ENCODE measurements at places on chromosomes 11 and 22.

GRCh38 chr22:36816339-36816635, 548 bp downstream of the PVALB start:
- DNase-seq, result no peak

DNA sequence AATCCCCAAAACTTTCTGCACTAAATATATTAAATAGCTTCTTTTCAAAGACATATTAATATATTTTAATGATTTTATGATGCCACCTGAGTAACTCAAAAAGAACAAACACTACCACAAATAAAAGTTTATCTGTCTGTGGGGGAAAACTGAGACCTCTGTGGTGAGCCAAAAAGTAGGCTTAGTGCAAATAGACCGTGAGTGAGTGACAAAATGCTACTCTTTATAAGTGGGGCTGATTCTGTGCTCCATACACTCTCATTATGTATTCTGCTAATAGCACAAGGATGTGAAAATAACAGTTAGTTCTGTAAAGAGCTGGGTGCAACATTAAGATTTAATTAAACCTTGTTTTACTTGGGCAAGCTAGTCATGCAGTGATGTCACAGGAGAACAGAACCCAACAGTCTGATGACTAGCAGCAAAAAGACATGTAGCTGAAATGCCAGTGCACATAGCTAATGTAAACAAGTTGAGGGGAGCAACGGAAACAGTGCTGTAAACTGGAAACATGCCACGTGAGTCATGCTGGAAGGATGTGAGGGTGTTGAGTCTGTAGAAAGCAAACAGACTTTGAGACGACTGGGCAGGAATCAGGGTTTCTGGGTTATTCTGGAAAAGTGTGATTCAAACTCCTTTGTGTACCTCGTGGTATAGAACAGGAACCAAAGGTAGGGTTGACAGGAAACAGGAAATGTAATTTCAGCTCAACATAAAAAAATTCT, 1130.4 kb downstream of the LRRC4C start:
- DNase-seq, result no peak

GRCh38 chr11:130608287-130608686, 159.8 kb downstream of the ADAMTS15 start:
- no peak for DNase-seq

DNA sequence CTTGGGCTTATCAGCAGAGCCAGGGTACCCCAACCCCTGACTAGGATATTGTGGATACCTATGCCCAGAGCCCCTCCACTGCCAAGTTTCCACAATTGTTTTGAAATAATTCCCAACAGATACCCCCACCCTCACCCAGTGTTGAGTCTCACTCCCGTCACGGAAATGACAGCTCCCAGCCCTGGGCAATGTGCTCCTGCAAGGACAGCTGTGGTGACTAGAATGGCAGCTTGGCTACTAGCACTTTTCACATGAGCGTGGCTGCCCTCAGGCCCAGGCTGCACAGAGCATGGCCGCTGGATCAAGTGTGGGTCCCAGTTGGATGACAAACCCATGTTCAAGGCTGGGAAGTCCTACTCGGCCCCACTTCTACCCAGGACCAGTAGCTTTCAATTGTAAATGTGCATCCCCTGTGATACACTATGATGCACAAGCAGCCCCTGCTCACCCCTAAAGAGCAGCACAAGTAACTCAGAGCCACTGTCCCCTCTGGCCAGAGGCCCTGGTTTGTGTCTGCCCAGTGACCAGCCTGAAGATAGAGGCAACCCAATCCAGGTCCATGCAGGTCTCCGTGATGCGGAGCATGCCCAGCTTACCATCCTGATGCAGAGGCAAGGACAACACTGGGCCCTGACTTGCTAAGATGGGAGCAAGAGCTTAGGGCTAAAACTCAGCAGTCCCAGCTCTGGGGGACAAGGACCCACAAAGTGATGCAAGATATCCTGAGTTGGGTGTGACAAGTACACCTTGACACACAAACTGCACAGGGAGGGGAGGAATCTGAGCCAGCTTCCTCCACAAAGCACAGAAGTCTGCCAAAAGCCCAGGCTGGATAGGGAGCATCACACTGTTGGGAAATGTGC, 13.2 kb downstream of the KCNQ1OT1 start:
- DNase-seq, result no peak

GRCh38 chr11:133948711-133949110, 8.1 kb downstream of the IGSF9B start:
- DNase-seq, result no peak

- DNase-seq, result no peak
Observed at GRCh38 chr22:20940186-20940651, 23.0 kb downstream of the CRKL start.

DNA sequence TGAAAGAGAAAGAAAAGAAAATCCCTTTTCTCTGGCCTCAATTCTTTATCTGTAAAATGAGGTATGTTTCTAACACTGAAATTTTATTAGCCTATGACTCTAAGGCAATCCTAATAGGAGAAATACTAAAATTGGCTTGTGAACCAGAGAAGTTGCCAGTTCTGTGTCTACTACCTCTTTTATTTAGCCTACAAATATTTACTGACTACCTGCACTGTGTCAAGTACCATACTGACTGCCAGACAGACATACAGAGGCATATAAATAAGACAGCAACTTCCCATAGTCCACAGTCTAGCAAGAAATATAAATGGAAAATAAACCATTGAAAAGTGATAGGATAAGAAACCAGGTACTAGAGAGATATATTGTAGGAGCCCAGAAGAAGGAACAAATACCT, 2.4 kb upstream of the SOX6 start:
- DNase-seq, result no peak

GRCh38 chr11:30983143-30983542, 386.4 kb downstream of the DCDC1 start:
- no peak for DNase-seq

DNA sequence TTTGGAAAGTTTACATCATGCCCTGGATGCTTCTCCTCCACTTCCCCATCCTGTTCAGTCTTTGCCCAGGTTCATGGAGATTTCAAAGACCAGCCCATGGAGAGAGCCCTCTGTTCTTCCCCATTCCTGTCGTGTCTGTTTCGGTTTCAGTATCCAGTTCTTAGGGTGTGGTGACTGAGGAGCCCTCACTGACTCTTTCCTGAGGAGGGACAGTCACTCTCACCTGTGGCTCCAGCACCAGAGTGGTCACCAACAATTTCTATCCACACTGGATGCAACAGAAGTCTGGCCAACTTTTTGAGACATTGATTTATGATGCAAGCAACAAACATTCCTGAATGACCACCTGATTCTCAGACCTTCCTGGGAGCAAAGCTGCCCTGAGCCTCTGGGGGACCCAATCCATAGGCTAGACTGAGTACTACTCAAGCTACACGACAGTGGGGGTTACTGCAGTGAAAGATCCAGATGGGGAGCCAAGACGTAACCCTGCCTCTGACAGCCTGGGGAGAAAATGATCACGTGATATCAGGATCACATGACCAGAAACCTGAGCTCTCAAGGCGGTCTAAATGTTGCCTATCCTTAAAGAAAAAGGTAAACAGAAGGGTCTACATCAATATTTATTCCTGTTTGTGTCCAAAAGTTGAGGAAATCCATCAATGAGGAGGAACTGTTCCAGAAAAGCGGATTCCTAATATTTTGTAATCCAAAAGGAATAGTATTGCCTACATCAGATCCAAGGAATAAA, 76.2 kb upstream of the VPREB1 start:
- DNase-seq, result no peak

DNA sequence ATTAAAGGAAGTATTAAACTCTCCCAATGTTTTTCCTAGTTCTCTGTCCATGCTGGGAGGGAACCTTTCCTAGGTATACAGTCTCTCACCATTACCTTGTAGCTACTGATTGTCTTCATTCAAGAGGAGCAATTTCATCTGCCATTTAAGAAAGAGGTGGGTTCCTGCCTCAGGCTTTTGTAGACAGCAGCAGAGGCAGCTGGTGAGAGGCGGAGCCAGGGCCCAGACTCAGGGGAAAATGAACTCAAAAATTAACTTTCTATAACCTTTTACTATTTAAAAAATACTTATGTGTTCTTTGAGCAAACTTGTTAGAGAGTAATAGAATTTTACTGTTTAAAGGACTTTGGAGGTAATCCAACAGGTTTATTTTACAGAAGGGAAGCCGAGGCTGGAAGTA, 133.0 kb downstream of the SNX19 start:
- no peak for DNase-seq

DNA sequence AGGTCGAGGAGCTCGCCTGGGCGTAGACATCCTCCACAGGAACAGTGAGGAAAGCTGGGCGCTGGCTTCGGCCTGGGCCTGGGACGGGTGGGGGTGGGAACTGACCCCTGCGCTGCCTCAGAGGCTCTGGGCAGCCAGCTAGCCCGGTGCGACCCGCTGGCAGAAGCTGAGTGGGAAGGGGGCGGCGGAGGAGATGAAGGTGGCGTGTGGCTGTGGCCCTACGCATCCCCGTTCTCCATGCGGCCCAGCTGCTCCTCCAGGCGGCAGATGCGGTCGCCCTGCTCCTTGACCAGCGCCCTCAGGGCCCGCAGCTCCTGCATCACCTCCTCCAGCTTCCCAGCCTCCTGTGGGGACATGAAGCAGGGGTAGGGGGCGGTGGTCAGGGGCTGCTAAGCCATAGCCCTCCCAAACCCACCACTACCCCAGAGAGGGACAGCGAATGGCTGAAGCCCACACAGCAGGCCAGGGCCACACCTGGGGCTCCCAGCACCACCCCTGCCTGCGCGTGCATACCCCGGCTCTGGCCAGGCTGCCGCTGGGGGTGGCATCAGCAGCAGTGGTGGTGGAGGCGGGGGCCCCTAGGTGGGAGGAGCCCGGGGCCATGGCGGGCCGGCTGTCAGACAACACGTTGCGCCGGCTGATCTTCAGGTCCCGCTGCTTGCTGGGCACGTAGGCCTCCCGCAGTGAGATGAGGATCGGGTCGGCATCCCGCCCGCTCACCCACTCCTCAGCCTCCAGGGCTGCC, 848 bp upstream of the PTPRCAP start:
- DNase-seq, result peak; percentile 66

DNA sequence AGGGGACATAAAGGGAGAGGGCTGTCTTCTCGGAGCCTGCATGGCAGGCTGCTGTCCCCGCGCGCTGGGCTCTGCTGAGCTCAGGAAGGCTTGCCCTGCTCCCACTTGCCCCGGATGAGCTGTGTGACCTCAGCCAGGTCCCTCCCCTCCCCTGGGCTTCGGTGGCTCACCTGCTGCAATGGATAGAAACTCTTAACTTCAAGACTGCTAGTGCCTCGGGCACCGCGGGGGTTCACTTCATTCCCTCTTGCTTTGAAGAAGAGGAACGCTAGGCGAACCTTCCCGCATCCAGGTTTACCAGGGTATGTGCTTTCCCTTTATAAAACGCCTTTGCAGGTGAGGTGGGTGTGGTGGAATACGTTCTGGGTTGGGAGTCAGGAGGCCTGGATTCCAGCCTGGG, 115.0 kb downstream of the PHF21B start:
- DNase-seq, result no peak

GRCh38 chr11:31301549-31302510, 67.7 kb downstream of the DCDC1 start:
- no peak for DNase-seq

DNA sequence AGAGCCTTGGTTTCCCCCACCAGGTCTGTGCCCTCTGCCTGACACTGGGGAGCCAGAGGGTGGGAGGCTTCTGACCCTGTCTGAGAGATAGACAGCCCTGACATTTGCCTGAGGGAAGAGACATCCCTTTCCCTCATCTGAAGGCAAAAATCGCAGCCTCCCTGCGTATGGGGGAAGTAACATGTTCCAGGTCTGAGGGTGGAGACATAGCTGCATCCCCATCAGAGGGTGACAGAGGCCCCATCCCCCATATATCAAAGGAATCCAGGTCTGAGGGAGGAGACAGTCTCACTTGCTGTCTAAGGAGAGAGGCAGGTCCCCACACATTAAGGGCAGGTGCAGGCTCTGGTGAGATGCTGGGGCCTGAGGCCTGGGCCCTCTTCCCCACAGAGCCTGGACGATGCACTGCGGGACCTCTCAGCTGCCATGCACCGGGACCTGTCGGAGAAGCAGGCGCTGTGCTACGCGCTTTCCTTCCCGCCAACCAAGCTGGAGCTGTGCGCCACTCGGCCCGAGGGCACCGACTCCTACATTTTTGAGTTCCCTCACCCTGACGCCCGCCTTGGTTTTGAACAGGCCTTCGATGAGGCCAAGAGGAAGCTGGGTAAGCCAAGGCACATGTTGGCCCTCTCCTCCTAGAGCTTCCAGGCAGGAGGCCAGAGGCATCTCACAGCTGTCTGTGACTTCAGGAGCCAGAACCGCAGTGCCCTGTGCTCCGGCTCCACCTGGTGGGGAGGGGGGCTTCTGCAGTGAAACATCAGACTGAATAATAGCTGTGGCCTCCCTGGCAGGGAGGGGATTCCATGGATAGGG, 16.1 kb upstream of the RELT start:
- peak; percentile 22 for DNase-seq

GRCh38 chr22:19874307-19875060, 19.8 kb upstream of the GNB1L start:
- DNase-seq, result no peak
